NAMALWA (cell line): ENCODE measurements at places on chromosomes 1 and 21.

DNA sequence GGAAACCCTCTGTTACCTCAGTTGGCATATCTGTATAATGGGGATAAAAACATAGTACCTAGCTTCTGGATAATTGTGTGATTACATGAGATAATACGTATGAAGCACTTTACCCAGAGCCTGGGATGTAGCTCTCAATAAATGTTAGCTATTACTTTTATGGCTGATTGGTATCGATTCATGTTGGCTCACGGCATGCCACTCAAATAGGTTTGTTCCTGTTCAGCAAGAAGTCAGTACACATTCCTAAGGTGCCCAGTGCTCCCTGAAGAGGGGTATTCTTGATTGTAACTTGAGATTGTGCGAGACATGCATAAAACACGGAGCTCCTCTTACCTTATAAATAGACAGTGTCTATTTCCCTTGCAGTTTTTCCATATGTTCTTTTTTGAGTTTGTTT, 78.5 kb upstream of the GALNT2 start:
- no peak for DNase-seq

- DNase-seq: no peak
Measured at GRCh38 chr1:93255222-93256079, 74.9 kb downstream of the CCDC18 start.

DNA sequence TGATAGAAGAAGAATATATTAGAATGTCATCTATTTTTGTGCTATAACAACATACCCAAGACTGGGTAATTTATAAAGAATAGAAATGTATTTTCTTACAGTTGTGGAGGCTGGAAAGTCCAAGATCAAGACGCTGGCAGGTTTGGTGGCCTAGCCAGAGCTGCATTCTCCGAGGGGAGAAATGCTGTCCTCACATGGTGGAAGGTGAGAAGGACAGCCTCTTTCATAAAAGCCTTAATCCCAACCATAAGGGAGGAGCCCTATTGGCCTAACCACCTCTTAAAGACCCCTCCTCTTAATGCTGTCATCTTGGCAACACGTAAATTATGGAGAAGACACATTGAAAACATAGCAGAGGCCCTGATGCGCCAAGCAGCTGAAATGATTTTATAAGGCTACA, 60.1 kb upstream of the KAZN start:
- DNase-seq: peak; percentile 18

- DNase-seq: no peak
Measured at GRCh38 chr1:118243269-118243668, 58.2 kb upstream of the SPAG17 start.

- DNase-seq: no peak
Measured at GRCh38 chr1:88735909-88736308, 51.8 kb downstream of the PKN2 start.

- no peak for DNase-seq
Measured at GRCh38 chr1:48242141-48242736, 19.7 kb downstream of the SLC5A9 start.

GRCh38 chr21:44558695-44559094, at the start of gene KRTAP10-3:
KRTAP10-3 (minus strand) TSS chr21:44558795; CDS start chr21:44558715, 80 bp downstream.
- no peak for DNase-seq

DNA sequence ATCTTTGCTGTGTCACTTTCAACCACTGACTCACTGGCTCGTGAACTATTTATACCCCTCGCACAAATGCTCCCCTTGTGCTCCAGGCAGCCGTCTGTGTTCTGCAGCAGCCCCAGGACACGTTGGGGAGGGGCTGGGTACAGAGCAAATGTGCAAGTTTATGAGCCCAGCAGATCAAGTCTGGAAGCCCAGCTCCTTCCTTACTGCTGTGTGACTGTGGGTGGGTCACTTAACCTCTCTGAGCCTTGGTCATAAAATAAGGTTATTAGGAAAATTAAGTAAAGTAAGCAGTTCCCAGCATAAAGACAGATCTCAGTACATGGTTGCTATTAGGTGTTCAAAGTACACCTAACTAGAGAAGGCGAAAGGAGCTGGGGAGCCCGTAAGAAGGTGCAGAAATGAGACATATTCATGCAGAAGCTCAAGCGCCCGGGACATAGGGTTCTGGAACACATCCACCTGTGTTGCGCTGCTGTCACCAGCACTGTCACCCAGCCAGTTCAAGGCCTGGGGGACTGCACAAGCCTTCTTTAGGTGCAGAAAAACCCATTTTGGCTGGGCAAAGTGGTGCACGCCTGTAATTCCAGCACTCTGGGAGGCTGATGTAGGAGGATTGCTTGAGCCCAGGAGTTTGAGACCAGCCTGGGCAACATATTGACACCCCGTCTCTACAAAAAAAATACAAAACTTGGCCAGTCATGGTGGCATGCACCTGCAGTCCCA, 13.8 kb downstream of the EFHD2 start:
- no peak for DNase-seq

GRCh38 chr1:234398849-234399381, 25.7 kb downstream of the COA6 start:
- DNase-seq: peak; percentile 65

DNA sequence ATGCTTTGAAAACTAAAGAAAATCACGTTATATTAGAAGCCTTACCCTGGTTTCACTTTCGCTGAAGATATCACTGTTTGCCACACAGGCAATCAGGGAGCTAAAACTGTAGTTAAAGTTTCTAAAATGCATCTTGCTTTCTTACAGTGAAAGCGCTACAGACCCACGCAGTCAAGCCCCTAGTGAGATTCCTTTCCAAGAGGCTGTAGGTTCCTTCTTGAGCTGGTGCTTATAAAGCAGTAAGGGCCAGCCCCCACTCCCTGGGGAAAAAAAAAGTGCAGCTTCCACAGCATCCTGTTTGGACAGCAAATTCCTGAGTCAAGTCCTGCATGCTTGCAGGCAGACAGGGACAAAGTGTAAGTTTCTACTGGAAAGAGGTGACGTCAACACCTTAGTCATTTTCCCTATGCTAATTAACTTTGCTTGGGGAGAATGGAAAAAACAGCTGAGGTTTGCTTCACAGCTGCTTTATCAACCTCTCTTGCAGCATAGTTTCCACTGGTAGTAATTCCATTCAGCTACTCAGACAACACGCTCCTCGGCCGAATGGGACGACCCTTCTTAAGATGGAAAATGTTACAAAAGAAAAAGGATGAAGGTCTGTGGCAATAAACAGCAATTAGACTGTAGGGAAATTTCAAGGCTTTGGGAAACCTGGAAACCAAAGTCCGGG, 14.7 kb upstream of the KCNE1 start:
- peak; percentile 13 for DNase-seq

DNA sequence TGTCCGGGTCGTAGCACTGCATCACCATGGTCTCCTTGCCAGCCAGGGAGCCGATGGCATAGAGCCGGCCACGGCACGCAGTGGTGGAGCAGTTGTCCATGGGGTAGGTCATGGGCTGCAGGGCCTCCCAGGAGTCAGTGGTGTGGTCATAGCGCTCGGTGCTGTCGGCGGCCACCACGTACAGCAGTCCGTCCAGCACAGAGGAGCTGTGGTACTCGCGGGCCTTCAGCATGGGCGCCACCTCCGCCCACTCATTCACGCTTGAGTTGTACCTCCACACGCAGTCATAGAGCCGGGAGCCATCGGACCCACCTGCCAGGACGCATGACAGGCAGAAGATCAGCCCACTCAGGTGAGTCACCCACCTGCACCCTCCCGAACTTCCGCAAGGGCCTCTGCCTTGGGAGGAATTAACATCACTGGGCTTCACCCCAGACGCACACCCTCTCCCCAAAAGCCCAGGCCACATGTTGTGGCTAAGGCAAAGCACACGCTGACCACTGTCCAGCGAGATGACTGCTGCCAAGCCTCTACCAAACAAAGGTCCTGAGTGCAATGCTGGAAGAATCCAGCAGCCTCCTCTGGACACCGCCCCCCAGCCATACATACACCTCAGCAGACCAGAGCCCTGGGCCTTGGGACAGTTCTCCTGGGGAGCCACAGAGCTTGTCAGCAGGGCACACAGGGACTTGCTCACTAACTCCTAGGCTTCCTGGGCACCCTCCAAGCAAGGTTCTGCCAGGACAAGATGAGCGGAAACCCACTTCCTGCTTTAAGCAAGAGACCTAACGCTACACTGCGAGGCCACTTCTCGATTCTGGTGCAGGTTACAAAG, 3.3 kb downstream of the KLHL21 start:
- DNase-seq: peak; percentile 48

- DNase-seq: peak; percentile 53
Measured at GRCh38 chr1:246782120-246782900, 58.1 kb downstream of the SCCPDH start.

DNA sequence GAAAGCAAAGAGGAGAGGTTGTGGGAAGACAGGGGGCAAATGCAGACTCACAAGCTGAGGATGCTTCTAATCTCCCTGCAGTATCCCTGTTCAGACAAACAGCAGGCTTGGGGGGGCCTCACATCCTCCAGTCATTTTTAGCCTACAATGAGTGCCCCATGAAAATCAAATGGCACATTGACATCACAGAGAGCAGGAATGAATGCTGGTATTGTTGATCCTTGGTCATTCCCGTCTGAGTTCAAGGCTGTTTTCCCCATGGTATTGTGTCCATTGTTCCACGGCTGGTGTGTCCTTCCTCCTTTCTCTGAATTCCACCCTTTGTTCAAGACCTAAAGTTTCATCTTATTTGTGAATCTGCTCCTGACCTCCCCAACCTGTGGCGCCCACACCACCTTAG, 545.6 kb downstream of the AJAP1 start:
- no peak for DNase-seq

DNA sequence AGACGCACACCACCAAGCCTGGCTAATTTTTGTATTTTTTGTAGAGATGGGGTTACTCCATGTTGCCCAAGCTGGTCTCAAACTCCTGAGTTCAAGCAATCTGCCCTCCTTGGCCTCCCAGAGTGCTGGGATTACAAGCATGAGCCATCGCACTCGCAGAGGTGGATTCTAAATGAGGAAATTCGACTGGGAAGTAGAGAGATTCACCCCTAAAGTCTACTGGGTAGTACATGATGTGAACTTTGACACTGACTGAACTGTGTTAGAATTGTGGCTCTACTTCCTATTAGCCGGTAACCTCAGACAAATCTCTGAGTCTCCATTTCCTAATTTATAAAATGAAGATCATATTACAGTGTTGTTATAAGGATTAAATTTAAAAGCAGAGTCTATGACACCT, 276.0 kb upstream of the NR5A2 start:
- no peak for DNase-seq

DNA sequence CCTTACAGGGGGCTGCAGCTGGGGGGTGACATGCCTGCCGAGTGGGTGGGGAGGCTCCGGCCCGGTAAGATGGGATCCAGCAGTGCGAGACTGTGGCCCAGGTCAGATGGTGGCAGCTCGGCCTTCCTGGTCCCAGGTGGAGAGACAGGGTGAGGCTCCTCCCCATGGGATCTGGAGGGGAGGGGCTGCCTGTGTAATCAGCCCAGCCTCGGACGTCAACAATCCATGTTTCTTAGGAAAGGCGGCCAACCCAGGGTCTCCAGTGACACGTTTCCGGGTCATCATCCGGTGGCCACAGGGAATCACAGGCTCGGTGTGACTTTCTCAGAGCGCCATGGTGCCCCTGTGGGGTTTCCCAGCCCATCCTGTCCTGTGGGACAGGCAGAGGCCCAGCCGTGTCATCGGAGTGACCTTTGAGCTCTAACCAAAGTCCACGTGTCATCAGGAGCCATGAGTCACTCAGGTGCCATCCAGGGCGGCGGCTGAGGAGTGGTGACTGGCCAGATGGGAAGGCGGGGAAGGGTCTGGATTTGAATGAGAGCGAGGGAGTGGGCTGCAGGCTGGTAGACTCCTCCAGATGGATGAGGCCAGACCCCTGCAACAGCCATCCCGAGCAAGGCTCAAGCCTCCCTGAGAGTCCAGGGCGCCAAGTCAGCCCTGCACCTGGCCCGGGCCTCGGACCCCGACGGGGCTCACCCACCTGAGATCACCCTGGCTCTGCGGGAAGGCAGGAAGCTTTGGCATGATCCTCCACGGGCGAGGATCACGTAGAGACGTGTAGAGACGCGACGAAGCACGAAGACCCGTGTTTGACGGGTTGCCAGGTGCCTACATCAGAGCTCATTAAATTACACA, 6.6 kb upstream of the HES4 start:
- no peak for DNase-seq

DNA sequence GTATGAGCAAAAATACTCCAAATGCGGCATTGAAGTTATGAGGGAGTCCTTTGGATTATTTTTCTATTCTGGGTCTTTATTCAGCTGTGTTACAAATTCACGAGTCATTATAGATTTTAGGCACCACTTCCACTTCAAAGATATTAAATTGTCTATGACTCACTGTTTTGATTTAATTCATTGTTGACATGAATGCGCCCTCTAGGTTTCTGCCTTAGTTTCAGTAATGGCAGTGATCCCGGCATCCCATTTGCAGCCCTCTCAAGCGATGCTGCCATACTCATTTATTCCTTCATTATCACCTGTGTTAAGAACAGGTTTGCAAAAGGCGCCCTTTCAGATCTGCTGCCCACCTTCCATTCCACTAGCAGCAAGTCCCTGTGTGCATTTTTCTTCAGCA, 14.0 kb downstream of the RSPO1 start:
- DNase-seq: no peak

GRCh38 chr1:38929476-38929875, 12.2 kb downstream of the RHBDL2 start:
- DNase-seq: no peak

GRCh38 chr1:151060007-151060656, at the start of gene MLLT11:
MLLT11 (plus strand) TSS chr1:151060397; CDS start chr1:151067225, 6,828 bp downstream.
- DNase-seq: peak; percentile 74

GRCh38 chr1:234388094-234388493, 14.8 kb downstream of the COA6 start:
- DNase-seq: no peak

DNA sequence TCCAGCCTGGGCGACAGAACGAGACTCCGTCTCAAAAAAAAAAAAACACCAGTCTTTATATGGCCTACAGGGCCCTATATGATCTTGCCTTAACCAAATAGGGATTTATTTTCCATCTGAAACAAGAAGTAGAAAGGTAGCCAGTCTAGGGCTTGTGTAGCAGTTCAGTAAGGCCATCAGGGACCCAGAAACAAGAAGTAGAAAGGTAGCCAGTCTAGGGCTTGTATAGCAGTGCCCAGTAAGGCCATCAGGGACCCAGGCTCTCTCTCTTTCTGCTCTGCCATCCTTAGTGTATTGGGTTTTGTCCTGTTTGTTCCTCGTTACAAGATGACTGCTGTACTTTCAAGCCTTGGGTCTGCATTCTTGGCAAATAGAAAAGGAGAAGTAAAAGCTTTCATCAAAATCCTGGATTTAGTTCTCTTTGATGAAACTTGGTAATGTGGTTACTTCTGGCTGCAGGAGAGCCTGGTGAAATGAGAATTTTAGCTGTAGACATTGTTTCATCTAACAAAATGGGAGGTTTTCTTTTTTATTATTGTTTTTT, 46.1 kb downstream of the PKN2 start:
- DNase-seq: no peak

- DNase-seq: no peak
Measured at GRCh38 chr1:204507317-204508105, 8.7 kb upstream of the MDM4 start.
